NCI-H187 treated with DMSO at 0.1 percent for 48 hours (cell line): ENCODE measurements at places on chromosomes 2 and 18.
A peak's percentile ranks its signal among the peaks of the same experiment; 100 is the strongest.

- no peak for DNase-seq
These were observed 9.7 kb upstream of the CIB4 start for GRCh38 chr2:26650713-26651469.

DNA sequence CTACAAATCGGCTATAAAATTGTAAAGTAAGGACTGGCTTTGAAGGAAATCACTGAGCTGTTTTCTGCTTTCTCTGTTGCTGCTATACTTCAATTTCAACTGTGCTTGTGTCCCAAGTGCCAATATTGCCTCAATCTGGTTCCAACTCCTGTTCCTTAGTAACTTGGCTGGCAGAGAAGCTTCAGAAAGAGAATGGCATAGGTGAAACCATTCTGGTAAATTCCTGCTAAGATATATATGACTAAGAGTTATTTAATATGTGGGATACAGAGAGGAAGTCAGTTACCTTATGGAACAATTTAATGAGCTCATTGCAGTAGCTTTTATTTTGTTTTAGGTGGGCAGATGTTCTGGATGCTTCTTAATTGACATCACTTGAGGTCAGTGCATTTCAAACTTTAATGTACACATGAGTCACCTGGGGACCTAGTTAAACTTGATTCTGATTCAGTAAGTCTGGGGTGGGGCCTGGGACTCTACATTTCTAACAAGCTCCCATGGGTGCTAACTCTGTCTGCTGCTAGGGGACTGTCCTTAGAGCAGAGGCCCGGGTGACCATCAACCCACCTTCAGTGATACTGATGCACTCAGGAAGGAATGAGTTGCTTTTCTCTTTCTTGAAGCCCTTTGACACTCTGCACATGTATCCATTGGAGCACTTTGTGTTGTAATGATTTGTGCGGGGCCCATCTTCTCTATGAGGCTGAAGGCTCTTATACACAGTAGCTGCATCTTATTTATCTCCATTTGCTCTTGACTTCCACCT, 47.6 kb downstream of the LIPG start:
- no peak for DNase-seq

GRCh38 chr2:32783469-32783868, 155.6 kb downstream of the TTC27 start:
- no peak for DNase-seq

DNA sequence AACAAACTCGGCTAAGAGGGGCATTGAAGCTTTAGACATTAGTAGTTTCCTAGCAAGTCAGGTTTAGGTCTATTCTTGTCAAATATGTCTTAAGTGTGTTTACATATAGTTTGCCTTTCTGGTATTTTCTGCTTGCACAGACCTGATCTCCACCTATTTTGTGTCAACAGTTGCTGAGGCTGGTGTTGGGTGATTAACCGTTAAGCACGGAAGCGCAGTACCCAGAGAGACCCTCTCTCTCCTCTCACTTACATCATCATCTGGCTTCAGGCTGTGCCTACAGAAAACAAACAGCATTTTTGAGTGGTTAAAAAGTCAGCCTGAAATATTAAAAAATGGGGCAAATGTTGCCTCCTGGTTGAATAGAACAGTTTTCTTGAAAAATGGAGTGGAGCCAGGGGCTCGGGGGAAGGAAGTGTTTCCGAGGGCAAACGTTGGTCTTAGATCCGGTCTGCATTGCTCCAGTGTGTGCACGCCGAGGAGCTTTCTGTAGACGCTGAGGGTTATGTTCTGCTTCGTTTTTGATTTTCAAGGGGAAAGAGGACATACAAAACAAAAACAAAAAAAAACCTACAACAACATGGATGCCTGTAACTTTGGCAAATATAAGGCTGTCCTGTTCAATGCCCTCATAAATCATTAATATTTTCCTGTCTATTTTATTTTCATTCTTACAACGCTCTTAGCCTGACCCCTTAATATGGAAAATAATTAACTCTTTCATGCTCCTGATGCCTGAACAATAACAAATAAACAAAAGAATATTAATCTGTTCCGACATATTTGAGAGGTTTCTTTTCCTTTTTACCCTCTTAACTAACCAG, 120.8 kb downstream of the MEIS1 start:
- no peak for DNase-seq

- no peak for DNase-seq
These were observed 261.4 kb downstream of the SLC8A1 start for GRCh38 chr2:40190457-40190856.

GRCh38 chr2:237967463-237967951, 693 bp downstream of the UBE2F start:
- no peak for DNase-seq

GRCh38 chr2:130762031-130762909, 6.9 kb downstream of the AMER3 start:
- DNase-seq = no peak

DNA sequence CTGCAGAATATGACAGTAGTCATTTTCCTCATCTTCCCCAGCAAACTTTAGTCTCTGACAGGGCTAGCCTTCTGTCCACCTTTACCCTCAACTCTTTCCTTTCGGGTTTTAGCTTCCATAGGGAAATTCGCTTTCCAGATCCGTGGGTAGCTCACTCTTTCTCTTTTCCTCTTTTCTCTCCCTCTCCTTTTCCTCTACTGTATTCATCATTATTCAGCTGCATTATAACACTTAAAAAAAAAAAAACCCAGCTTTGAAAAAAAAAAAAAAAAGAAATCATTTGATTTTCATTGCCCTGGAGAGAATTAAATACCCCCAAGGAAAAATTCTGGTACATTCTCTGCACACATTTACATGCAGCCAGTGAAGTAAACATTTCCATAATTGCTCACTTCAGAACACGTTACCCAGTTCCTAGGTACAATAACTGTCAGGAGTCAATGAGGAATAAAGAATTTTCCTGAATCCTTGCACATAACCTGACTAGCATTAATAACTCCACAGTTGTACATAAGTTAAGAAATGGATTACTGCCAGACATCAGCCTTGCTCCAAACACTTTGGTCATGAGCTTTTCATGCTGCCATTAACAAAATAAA, 63.5 kb downstream of the ZNF521 start:
- DNase-seq = no peak

DNA sequence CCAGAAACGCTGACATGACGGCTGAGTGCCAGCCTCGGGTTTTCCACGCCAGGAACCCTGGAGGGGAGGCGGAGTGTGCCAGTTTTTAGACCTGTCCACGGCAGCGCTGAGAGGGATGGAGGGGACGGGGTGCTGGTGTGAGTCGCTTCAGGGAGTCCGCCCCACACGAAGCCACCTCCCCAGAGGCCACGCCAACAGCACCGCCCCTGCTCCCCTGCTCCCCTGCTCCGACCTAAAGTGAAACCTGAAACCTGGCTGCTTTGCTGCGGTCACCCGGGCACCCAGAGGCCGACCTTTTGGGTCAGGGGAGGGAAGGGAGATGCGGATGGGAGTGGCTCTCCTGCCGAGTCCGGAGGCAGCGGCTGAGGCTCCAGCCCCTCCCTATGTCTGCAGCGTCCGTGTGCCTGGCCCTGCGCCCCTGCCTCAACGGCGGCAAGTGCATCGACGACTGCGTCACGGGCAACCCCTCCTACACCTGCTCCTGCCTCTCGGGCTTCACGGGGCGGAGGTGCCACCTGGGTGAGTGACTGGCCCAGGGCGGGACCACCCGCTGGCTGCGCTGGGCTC, 38.1 kb downstream of the SNED1 start:
- DNase-seq = no peak

DNA sequence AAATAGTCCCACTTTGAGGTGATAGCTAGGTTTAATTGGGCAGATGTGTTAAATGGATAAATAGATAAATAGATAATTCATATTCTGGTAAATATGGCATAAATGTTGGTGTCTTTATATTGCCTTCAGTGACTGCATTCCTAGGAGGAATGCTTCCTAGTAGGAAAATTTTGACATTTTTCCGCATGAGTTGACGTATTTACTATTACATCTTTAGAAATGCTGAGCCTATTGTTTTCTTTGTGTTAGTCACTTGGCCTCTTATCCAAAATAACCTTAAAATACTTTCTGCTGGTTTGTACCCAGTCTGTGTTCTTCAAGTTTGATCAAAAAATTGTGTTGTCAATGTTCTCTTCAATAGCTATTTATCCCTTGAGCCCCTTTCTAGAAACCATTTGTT, 495.6 kb upstream of the ZEB2 start:
- DNase-seq = no peak

DNA sequence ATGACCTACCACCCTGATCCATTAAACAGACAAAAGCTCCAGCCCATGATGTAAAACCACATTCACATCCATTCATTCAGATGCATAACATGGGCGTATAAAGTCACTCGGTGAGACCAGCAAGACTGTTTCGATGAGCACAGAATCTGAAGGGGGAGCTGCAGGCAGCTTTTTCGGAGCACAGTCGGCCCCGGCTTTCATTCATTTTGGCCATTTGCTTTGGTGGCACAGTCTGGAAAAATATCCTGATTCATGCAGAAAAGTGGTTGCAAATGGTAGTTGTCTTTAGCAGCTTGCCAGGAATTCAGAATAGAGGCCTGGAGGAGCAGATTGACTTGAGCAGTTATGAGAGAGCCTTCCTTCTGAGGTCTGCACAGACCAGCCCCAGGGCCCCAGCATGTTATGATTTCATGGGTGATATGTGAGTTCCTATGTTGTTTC, 11.2 kb downstream of the ARID5A start:
- DNase-seq = no peak

GRCh38 chr2:182745061-182745460, 29.0 kb downstream of the DNAJC10 start:
- DNase-seq = no peak

DNA sequence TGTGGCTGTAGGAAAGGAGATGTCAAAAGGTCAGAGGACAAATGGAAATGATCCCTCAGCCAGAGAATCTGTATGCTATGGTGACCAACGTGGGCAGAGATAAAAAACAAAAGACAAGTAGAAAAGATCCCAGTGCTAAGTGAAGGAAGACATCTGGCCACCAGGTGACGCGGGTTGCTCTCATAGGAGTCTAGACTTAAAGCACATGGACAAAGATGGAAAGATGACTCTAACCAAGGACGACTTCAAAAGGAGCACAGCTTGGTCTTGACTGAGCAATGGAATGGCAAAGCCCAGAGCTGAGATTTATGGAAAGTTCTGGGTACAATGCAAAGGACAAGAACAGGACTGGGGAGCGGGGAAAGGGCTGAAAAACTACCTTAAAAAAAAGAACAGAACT, 96.8 kb downstream of the CLIP4 start:
- DNase-seq = no peak

DNA sequence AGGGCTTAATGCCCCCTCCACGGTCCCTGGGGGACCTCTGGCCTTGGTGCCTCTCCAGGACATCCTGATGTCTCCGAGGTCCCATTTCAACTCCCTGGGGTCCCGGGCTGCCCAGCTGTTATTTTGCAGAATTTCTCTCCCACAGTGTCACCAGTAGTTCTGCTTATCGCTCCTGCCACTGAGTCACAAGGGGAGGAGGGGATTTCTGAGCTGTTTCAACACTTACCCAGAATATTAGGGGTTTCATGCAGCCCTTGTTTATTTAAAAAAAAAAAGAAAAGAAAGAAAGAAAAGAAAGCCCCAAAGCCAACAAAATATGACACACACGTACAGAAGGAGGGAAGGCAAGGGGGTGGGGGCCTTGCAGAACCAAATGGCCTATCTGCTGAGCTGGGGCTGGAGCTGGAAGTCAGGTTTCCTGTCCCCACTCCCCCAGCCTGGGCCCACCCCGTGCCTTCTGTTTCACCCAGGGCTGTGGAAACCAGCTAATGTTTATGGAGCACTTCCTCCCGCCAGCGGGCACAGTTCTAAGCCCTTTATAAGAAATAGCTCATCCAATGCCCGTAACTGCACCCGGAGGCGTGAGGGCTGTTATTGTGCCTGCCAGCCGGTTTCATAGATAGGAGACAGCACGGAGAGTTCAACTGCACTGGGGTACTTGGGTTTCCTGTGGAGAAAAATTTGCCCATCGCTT, 8.4 kb upstream of the ARID5A start:
- DNase-seq = no peak

DNA sequence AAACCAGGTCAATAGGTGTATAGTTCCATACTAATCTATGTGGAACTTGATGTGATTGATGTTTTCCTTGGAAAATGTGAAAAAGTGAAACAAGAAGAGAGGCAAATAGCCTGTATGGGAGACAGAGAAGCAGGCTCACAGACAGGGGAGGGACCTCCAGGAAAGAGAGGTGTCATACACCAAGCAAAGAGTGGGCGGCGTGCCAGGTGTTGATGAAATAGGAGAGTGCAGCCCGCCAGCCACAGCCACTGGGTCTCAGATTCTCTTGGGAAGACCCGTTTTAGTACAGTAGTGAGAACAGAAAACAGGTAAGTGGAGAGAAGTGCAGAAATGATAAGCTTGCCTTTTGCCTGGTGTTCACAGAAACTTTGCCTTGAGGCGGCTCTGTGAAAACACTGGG, 301.9 kb downstream of the ZNF407 start:
- DNase-seq = no peak

DNA sequence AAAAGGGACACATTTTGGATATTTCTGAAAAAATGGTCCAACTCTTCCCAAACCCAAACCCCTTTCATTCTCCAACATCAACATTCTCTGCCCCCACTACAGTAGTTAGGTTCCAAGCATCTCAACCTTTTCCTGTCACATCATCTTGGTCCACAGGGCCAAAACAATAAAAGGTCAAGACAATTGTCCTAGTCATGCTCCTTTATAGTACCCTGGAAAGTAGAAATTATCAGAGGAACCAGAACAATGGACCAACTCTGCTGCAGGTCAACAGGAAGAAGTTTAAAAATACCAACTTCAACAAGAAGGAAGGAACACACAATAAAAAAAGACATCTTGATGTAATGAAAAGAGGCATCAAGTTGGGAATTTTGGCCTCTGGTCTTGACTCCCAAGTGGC, 36.1 kb downstream of the CLASP1 start:
- DNase-seq = no peak

- DNase-seq = no peak
These were observed 1.8 kb downstream of the AFF3 start for GRCh38 chr2:100140582-100140981.

DNA sequence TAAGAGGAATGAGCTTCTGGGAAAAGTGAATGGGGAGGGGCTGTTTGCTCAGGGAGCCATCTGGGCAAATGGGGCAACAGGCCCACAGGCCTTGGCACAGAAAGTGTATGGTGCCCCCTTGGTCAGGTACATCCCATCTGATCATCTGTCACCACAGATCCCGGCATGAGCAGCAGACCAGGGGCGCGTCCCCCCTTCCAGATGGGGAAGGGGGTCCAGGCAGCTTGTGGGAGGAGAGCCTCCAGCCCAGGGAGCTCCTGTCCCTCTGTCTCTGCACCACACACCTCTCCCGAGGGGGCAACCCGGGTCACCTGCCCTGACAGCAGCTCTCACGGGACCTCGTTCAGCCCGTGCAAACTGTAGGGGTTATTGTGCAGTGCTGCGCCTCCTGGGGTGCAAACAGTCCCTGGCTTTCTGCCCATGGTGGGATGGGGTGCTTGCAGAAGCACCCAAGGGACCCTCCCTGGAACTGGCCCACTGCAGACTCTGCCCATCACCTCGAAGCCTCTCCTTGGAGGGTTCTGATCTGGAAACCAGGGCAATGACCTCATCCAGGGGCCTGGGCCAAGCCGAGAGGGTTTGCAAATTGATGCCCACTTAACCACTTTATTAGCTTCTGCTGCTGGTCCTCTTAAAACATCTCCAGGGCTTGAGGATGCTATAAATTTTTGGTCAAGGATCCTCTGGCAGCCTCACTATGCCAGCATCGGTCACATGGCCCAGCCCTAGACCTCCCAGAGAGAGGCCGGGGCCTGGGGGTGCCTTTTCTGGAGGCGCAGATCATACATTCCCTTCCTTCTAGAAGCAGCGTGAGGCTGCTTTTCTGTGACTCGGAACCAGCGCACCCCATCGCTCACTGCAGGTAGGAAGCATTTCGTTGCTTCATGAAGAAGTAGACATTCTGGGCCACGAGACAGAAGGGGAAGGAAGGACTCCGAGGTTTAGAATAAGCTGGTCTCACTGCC, 7.6 kb upstream of the BOK start:
- peak; percentile 7 for DNase-seq

- DNase-seq = no peak
These were observed 55.0 kb upstream of the PKDCC start for GRCh38 chr2:41992671-41993434.
